NCI-H1436 treated with DMSO at 0.1 percent for 48 hours (cell line): ENCODE measurements at places on chromosomes 16 and 17.
A peak's percentile ranks its signal among the peaks of the same experiment; 100 is the strongest.

GRCh38 chr16:21117567-21117966, 33.1 kb downstream of the DNAH3 start:
- no peak for DNase-seq

GRCh38 chr16:5790512-5790911, 692.9 kb upstream of the EEF2KMT start:
- DNase-seq, result no peak

GRCh38 chr16:2243781-2244180, 7.5 kb downstream of the DNASE1L2 start:
- no peak for DNase-seq

GRCh38 chr16:73527187-73527586, 479.3 kb upstream of the ZFHX3 start:
- peak; percentile 31 for DNase-seq
